ENCODE measurements at places on chromosomes 3 and 15. TPM values are rescaled to one million over a fixed set of nuclear protein-coding genes. Genes with fewer than 3 reads are reported as not detected.

- DNase-seq = peak; percentile 43
- H3K4me1 ChIP-seq = peaks cover 12% of the 10 kb centered on the region
- H3K27ac ChIP-seq = no peak overlapping the region
- no peaks in the 10 kb centered on the region for H3K27me3 ChIP-seq
Measured at GRCh38 chr3:16337856-16338540, 73.0 kb downstream of the OXNAD1 start.

GRCh38 chr3:124783696-124784095 lies 53.4 kb downstream of the UMPS start:
- peaks cover 55% of the 10 kb centered on the region for H3K4me1 ChIP-seq
- no peaks in the 10 kb centered on the region for H3K36me3 ChIP-seq
- no peak overlapping the region for H3K27ac ChIP-seq
- no peaks in the 10 kb centered on the region for H3K27me3 ChIP-seq
- no peak for DNase-seq
- H3K4me3 ChIP-seq = no peak overlapping the region

Gene PCOLCE2
- polyA plus RNA-seq = 15.4 TPM

DNA sequence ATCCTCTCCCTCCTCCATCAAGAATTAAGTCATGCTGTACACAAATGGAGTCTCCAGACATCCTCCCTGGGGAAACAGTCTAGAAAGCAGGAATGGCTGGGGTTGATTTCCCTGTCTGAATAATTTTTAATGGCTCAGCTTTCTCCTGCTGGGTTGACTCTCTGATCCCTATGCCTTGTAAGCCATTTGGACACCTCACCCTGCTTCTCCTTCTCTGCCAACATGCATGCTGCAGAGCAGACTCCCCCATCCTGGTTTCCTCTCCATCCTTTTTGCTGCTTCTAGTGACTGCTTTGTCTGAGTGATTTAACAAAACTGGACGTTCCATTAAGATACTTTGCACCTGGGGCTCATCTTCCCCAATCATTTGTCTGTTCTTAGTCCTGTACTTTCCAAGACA lies 22.2 kb downstream of the SV2B start:
- no peaks in the 10 kb centered on the region for H3K27me3 ChIP-seq
- H3K36me3 ChIP-seq = no peaks in the 10 kb centered on the region
- H3K4me3 ChIP-seq = no peak overlapping the region
- no peak for DNase-seq

DNA sequence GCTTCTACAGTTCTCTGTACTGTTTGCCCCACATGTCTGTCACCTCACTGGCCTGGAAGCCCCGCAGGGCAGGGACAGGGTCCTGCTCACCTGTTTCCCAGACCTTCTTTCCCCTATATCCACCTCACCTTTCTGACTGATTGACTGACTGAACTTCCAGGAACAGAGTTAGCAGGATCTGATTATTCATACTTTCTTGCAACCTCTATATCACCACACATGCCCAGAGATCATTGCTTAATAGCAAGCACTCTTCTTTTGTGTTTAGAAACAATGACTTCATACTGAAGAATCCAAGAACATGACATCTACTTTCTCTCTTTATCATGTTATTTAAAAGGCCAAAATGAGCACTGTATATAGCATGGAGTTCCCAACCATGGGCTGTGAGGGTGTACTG lies 18.0 kb upstream of the CLEC3B start:
- no peaks in the 10 kb centered on the region for H3K27me3 ChIP-seq
- peaks cover 32% of the 10 kb centered on the region for H3K4me1 ChIP-seq
- H3K27ac ChIP-seq = no peak overlapping the region
- DNase-seq = no peak
- H3K4me3 ChIP-seq = no peak overlapping the region

- H3K4me1 ChIP-seq = peaks cover 8% of the 10 kb centered on the region
- H3K27me3 ChIP-seq = no peaks in the 10 kb centered on the region
- no peak for DNase-seq
- no peak overlapping the region for H3K4me3 ChIP-seq
- no peak overlapping the region for H3K27ac ChIP-seq
Measured at GRCh38 chr3:29764041-29764440, 483.2 kb downstream of the RBMS3 start.

- H3K27me3 ChIP-seq = no peaks in the 10 kb centered on the region
- no peaks in the 10 kb centered on the region for H3K36me3 ChIP-seq
- H3K4me1 ChIP-seq = no peaks in the 10 kb centered on the region
- H3K4me3 ChIP-seq = no peak overlapping the region
- H3K27ac ChIP-seq = no peak overlapping the region
- no peak for DNase-seq
Measured at GRCh38 chr3:152192050-152192449, 76.7 kb upstream of the MBNL1 start.

DNA sequence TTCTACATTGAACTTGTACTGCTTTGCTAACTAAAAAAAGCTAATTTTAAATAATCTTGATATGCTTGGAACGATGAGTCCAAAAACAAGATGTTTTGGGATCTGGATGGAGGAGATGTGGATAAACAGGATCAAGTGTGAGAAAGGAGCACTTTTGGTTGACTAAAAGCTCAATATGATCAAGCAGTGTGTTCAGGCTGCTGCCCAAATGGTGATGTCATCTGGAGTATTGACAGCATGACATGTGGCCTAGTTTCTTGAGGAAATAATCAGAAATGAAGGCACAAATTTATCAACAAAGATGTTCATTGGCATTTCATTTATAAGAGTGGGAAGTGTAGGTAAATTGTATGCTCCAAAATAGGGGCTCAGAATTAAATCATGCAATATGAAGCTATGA lies 161.2 kb downstream of the SOX2 start:
- no peaks in the 10 kb centered on the region for H3K36me3 ChIP-seq
- H3K4me3 ChIP-seq = no peak overlapping the region
- no peaks in the 10 kb centered on the region for H3K27me3 ChIP-seq

DNA sequence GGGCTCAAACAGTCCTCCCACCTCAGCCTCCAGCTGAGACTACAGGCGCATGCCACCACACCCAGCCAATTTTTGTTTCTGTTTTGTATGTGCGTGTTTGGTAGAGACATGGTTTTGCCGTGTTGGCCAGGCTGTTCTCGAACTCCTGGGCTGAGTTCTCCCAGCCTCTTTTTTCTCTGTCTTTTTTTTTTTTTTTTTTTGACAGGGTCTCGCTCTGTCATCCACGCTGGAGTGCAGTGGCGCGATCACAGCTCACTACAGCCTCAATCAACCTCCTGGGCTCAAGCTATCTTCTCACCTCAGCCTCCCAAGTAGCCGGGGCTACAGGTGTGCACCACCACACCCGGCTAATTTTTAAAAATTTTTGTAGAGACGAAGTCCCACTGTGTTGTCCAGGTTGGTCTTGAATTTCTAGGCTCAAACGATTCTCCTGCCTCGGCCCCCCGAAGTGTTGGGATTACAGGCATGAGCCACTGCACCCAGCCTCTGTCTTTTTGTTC lies 867 bp upstream of the DCAF1 start:
- H3K36me3 ChIP-seq = no peaks in the 10 kb centered on the region
- no peaks in the 10 kb centered on the region for H3K27me3 ChIP-seq
- peak overlapping the region; percentile 34 for H3K4me3 ChIP-seq
- peak; percentile 26 for DNase-seq
- peak overlapping the region; percentile 95 for H3K27ac ChIP-seq

Gene RETNLB
- polyA plus RNA-seq = not detected

GRCh38 chr15:44471885-44472455 lies 44.5 kb downstream of the CTDSPL2 start:
- H3K4me1 ChIP-seq = no peaks in the 10 kb centered on the region
- H3K36me3 ChIP-seq = no peaks in the 10 kb centered on the region
- no peak overlapping the region for H3K4me3 ChIP-seq
- no peaks in the 10 kb centered on the region for H3K27me3 ChIP-seq
- H3K27ac ChIP-seq = no peak overlapping the region

Gene FANCD2OS
- polyA plus RNA-seq = 118 TPM

Data from testis (tissue), 5 donors.